NCI-H1105 (cell line): ENCODE measurements at places on chromosomes 7 and 10.

DNA sequence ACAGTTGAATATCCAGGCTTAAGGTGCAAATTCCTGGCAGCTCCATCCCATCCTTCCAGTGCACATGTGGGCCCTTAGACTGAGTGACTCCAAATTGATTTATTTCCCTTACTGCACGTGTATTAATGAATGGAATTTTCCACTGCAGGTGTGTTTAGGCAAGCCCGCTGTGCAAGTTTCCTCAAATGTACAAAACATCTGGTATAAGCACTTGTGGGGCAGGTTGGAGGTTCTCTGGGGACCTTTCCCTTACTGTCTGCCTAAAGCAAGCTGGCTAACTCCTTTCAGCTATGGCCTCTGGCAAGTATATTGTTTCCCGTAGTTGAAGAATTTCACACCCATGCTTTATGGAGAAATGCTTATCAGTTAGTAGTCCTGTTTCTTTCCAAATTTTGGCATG, 25.3 kb upstream of the GIMAP6 start:
- no peak for DNase-seq

- DNase-seq, result no peak
Measured at GRCh38 chr7:83469076-83469475, 179.9 kb downstream of the SEMA3E start.

DNA sequence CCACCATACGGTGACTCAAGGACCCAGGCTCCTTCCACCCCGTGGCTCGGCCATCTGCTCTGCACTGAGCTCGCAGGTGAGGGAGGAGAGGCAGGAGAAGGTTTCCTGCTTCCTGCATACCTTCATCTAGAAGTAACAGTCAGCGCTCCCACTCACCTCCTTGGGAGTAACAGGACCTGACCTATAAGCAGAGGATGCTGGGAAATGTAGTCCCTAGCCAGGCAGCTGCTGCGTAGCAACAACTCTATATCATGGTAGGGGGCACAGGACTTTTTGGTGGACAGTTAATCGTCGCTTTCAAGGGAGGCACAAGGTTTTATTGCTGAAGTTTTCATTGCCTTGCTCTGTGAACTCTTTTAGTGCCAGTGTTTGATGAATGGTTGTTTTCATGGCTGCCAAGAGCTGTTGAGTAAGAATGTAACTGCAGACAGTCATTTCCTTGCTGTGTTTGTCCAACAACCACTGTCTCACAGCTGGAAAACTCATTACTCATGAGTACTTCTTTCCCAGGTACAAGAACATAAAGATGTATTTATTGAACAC, 10.2 kb upstream of the ZFYVE27 start:
- no peak for DNase-seq

GRCh38 chr10:112356686-112357085, 17.2 kb upstream of the ACSL5 start:
- no peak for DNase-seq

- DNase-seq, result peak; percentile 14
Measured at GRCh38 chr10:77533887-77534278, 103.7 kb downstream of the KCNMA1 start.

- DNase-seq, result no peak
Measured at GRCh38 chr10:20110125-20111100, 294.2 kb downstream of the PLXDC2 start.

DNA sequence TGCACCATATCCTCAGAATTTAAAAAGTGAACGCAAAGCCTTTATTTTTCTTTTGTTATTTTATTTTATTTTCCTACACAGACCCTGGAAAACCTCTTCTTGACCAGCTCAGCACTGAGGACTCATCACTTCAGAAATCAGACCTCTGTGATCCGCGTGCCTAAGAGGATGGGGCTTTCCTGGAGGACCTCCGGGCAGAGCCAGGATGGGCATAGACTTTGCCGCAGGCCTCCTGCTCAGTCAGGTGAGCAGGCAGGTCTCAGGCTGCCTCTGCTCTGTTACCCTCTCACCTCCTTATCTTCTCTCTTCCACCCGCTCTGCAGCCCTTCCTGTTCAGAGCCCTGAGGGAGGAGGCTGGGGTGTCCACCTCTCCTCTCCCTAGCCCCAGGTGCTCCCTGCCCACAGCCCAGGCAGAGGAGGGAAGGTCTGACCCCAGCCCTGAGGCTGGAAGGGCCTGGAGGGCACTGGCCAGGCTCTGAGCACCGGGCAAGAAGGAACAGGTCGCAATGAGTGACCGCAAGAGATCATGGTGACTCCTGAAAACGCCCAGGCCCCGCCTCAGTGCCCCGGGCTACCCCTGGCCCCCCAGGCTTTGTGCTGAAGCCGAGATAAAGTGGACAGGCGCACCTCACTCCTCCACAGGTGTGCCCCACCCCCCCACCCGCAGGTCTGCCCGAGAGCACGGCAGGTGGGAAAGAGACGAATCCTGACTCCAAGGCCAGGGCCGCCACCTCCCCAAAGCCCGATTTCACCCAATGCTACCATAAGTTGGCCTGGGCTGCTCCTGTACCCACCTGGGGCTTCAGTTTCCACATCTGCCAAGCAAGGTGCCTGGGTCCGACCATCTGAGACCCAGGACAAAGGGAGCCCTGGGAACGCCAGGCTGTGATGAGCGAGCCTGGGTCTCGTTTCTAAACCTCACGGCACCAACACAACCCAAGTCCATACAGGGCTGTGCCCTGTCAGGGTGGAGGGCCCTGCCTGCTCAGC, 2.8 kb downstream of the CALML5 start:
- no peak for DNase-seq

- peak; percentile 44 for DNase-seq
Measured at GRCh38 chr7:12607134-12607533, 36.6 kb downstream of the SCIN start.

DNA sequence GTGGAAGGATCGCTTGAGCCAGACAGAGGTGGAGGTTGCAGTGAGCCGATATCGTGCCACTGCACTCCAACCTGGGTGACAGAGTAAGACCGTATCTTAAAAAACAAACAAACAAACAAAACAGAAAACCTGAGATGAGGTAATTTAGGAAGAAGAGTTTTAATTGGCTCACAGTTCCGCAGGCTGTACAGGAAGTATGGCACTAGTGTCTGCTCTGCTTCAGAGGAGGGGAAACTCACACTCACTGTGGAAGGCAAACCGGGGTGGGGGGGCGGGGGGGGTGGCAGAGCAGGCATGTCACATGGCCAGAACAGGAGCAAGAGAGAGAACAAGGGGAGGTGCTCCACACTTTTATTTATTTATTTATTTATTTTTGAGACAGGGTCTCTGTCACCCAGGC, 5.1 kb downstream of the UBE2D4 start:
- no peak for DNase-seq

GRCh38 chr7:1425292-1426136, 33.8 kb downstream of the MICALL2 start:
- no peak for DNase-seq

DNA sequence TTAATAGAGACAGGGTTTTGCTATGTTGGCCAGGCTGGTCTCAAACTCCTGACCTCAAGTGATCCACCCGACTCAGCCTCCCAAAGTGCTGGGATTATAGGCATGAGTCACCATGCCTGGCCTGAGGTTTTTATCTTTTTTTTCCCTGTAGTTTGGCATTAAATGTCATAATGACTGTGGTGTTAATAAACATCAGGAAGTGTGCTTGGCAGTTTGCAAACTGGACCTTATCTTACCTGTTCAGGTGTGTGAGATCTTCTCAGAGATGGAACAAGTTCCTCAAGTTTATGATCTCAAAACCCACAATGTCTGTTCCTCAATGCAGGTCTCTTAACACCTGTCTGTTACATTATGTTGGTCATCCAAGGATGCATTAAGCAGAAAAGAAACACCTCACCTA, 80.0 kb downstream of the ARID5B start:
- DNase-seq, result no peak

- DNase-seq, result no peak
Measured at GRCh38 chr10:130411496-130412085, 275.4 kb downstream of the GLRX3 start.

- no peak for DNase-seq
Measured at GRCh38 chr7:1244700-1245523, 12.2 kb downstream of the UNCX start.

DNA sequence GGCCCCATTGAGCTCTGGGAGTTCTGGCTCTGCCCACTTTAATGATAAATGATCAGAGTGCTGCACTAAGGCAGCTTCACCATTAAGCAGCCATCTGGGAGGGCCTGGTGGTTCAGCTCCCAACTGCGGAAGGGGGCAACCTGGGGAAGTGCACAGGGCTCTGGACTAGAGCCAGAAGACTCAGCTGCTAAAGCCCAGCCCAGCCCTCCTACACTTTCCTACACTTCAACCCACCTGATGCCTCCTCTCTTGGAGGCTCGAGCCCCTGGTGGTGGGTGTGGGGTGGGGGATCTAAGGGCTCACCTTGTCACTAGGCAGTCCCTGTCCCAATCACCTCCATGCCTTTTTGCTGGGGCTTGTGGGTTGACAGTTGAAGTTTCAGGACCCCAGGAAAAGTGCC, 60.6 kb upstream of the ANTXRL start:
- no peak for DNase-seq

DNA sequence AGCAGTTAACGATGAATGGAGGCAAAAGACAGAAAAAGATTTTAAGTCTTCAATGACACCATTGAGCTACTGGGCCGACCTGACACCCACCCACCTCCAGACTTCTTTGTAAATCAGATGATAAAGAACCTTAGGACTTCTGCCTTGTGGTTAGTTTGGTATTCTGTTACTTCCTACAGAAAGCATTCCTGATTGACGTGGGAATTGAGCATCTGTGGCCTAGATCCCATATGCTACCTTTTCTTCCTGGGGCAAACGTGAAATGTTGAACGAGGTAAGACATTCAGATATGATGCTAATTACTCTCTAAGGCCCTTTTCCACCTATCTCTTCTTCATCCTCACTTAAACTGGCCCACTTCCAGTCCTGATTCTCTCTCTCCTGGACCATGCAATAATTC, 10.2 kb downstream of the PRLHR start:
- DNase-seq, result no peak
